Sigmoid colon (tissue), 7 donors: ENCODE measurements at places on chromosomes 5 and 9. TPM values are rescaled to one million over a fixed set of nuclear protein-coding genes. Genes with fewer than 3 reads are reported as not detected.

ENTREP1 gene
- 11.9 TPM for total RNA-seq

KLF9 gene
- total RNA-seq = 184 TPM

SLC45A2 gene
- total RNA-seq = not detected

GRCh38 chr5:80738466-80738865 is 83.7 kb upstream of the DHFR start:
- DNase-seq = no peak

- DNase-seq = no peak
Observed at GRCh38 chr5:145887976-145888574, 15.3 kb upstream of the GRXCR2 start.

GRCh38 chr5:112124788-112125187 is 294.3 kb downstream of the EPB41L4A start:
- DNase-seq = no peak
